ENCODE measurements at places on chromosomes 7 and 10. TPM values are rescaled to one million over a fixed set of nuclear protein-coding genes. Genes with fewer than 3 reads are reported as not detected.

GRB10 gene
- 55.8 TPM for total RNA-seq

POT1 gene
- 46.9 TPM for total RNA-seq

- DNase-seq = peak; percentile 93
These were observed 13.7 kb upstream of the KBTBD2 start for GRCh38 chr7:32905175-32905662.

TUBB8 gene
- 0.59 TPM for total RNA-seq

- DNase-seq = no peak
These were observed 272.3 kb upstream of the PLPP4 start for GRCh38 chr10:120184547-120185337.

- DNase-seq = no peak
These were observed 12.3 kb upstream of the ACSM6 start for GRCh38 chr10:95181726-95182125.

GRCh38 chr10:36224431-36224985, 582.4 kb upstream of the FZD8 start:
- no peak for DNase-seq

DNA sequence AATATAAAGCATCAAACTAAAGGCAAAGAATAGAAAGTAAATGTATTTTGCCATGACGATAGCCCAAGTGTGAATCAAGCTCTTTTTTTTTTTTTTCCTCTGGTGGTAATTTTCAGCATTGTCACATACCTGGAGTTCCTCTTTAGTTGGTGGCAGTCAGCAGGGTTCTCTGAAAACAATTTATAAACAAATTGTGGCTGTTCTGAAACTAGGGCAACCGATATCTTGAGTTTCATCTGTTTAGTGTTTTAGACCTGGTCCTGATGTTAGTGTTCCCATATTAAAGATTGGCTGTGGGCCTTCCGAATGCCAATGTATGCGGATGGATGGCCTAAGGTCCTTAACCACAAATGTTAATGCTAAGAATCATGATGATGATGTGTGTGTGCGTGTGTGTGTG, 713.1 kb downstream of the GATA3 start:
- no peak for DNase-seq

All from PC-9 (cell line).